A549 treated with ZK216348 at 1 μM for 4 hours (cell line): ENCODE measurements at places on chromosomes 12 and 14. TPM values are rescaled to one million over a fixed set of nuclear protein-coding genes. Genes with fewer than 3 reads are reported as not detected.

The ACOT6 gene
- total RNA-seq: not detected in 5 replicates

The RAB15 gene
- total RNA-seq: 19.1 to 22.5 TPM (median 19.9 TPM) in 5 replicates

The FOXG1 gene
- total RNA-seq: 0.11 to 0.27 TPM (median 0.12 TPM) in 5 replicates

The EDDM3A gene
- not detected in 5 replicates for total RNA-seq

The VWF gene
- 0.24 to 0.40 TPM (median 0.26 TPM) in 5 replicates for total RNA-seq

The SLC17A8 gene
- 0.06 TPM in 1 of 5 replicates, not detected in the others for total RNA-seq

The MAP3K9 gene
- total RNA-seq: 4.3 to 6.5 TPM (median 5.4 TPM) in 5 replicates

The NOVA1 gene
- total RNA-seq: 3.5 to 7.6 TPM (median 4.8 TPM) in 5 replicates

The SOCS4 gene
- 5.5 to 9.9 TPM (median 8.3 TPM) in 5 replicates for total RNA-seq

The NFATC4 gene
- total RNA-seq: 0.15 to 0.36 TPM (median 0.25 TPM) in 4 of 5 replicates, not detected in the other

The EIF2B1 gene
- total RNA-seq: 30.5 to 40.3 TPM (median 33.0 TPM) in 5 replicates

The TMPRSS12 gene
- not detected in 5 replicates for total RNA-seq

The WIF1 gene
- total RNA-seq: not detected in 5 replicates

The CCDC88C gene
- 4.3 to 6.8 TPM (median 6.6 TPM) in 5 replicates for total RNA-seq

The SERPINA9 gene
- not detected in 5 replicates for total RNA-seq

The SDR9C7 gene
- total RNA-seq: not detected in 5 replicates

The LRTM2 gene
- not detected in 5 replicates for total RNA-seq

The RNASE1 gene
- 0.19 to 0.33 TPM (median 0.27 TPM) in 3 of 5 replicates, not detected in the others for total RNA-seq

The RTL1 gene
- total RNA-seq: 0.21 to 0.35 TPM (median 0.26 TPM) in 5 replicates

The KRT6A gene
- 3.0 to 5.6 TPM (median 5.1 TPM) in 5 replicates for total RNA-seq

The ADAM21 gene
- total RNA-seq: not detected in 5 replicates

The PPM1H gene
- total RNA-seq: 6.0 to 8.9 TPM (median 7.6 TPM) in 5 replicates

The RAD9B gene
- total RNA-seq: 0.13 to 0.71 TPM (median 0.27 TPM) in 5 replicates

The TAS2R8 gene
- total RNA-seq: not detected in 5 replicates

The KLRD1 gene
- not detected in 5 replicates for total RNA-seq

The TROAP gene
- 75.1 to 98.9 TPM (median 85.1 TPM) in 5 replicates for total RNA-seq

The SYNDIG1L gene
- total RNA-seq: not detected in 5 replicates

The SLC7A8 gene
- total RNA-seq: 0.73 to 1.9 TPM (median 1.4 TPM) in 5 replicates

The KRT86 gene
- 32.5 to 48.5 TPM (median 46.2 TPM) in 5 replicates for total RNA-seq

The RDH12 gene
- total RNA-seq: 0.25 TPM in 1 of 5 replicates, not detected in the others

The DNAH10 gene
- total RNA-seq: 0.06 to 0.15 TPM (median 0.13 TPM) in 5 replicates

The FOXN4 gene
- total RNA-seq: 0.07 TPM in 1 of 5 replicates, not detected in the others

The DBX2 gene
- total RNA-seq: not detected in 5 replicates

The ANKS1B gene
- 0.38 to 1.4 TPM (median 0.45 TPM) in 5 replicates for total RNA-seq

The MAP1LC3B2 gene
- 0.91 to 1.7 TPM (median 1.1 TPM) in 5 replicates for total RNA-seq

The SPTSSA gene
- total RNA-seq: 18.5 to 32.7 TPM (median 25.8 TPM) in 5 replicates

The ABCD2 gene
- total RNA-seq: not detected in 5 replicates

The CD163 gene
- not detected in 5 replicates for total RNA-seq

The SSTR1 gene
- total RNA-seq: not detected in 5 replicates

The ZDHHC17 gene
- total RNA-seq: 10.3 to 13.5 TPM (median 11.9 TPM) in 5 replicates

The POTEM gene
- not detected in 5 replicates for total RNA-seq

The FOS gene
- 6.9 to 11.8 TPM (median 9.8 TPM) in 5 replicates for total RNA-seq

The APOF gene
- total RNA-seq: not detected in 5 replicates

The CLEC7A gene
- total RNA-seq: not detected in 5 replicates

The RASSF8 gene
- 7.2 to 12.6 TPM (median 9.7 TPM) in 5 replicates for total RNA-seq

The SLC25A47 gene
- total RNA-seq: not detected in 5 replicates

The ANAPC5 gene
- 86.4 to 94.3 TPM (median 87.2 TPM) in 5 replicates for total RNA-seq

The SYNE3 gene
- total RNA-seq: 0.17 to 0.59 TPM (median 0.51 TPM) in 5 replicates

The ACRBP gene
- total RNA-seq: 0.29 to 0.48 TPM (median 0.38 TPM) in 4 of 5 replicates, not detected in the other

The TUBA1B gene
- 1,785 to 2,573 TPM (median 2,522 TPM) in 5 replicates for total RNA-seq
